CD4-positive, alpha-beta T cell treated with Interleukin-6 at 100 ng/mL for 8 hours (primary cell): ENCODE measurements at places on chromosomes 12 and 14.

- DNase-seq = no peak
Measured at GRCh38 chr14:68506021-68506644, 286.7 kb downstream of the ZFP36L1 start.

DNA sequence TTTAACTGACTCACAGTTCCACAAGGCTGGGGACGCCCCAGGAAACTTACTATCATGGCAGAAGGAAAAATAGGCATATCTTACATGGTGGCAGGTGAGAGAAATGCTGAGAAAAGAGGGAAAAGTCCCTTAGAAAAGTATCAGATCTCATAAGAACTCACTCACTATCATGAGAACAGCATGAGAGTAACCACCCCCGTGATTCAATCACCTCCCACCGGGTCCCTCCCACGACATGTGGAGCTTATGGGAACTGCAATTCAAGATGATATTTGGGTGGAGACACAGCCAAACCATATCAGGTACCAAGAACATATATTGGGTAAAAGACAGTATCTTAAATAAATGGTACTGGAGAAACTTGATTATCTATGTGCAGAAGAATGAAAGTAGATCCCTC lies 100.3 kb upstream of the FAR2 start:
- no peak for DNase-seq

- DNase-seq = no peak
Measured at GRCh38 chr14:37588956-37589714, 5.9 kb downstream of the FOXA1 start.

DNA sequence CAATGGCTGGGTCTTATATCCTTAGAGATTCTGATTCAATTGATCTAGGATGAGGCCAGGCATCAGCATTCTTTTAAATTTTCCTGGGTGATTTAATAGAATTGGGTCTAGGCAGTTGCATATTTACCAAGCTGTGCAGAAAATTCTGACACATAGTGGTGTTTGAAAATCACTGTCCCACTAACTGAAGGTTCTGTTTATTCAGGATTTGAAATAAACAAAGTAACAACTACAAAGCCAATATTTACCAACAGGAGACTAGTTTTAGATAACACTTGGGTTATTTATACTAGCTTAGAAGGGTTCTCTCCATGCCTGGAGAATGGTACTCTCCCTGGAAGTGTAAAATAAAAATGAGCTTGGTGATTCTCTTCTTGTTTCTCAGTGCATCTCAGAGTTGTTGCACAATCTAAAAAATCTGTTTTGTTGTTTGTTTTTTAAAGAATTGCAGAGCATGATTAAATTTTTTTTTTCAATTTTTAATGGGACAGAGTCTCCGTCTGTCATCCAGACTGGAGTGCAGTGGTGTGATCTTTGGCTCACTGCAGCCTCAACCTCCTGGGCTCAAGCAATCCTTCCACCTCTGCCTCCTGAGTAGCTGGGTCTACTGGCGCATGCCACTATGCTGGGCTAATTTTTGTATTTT lies 16.9 kb downstream of the BEST3 start:
- no peak for DNase-seq

- no peak for DNase-seq
Measured at GRCh38 chr12:116780942-116781341, 42.8 kb downstream of the RNFT2 start.

DNA sequence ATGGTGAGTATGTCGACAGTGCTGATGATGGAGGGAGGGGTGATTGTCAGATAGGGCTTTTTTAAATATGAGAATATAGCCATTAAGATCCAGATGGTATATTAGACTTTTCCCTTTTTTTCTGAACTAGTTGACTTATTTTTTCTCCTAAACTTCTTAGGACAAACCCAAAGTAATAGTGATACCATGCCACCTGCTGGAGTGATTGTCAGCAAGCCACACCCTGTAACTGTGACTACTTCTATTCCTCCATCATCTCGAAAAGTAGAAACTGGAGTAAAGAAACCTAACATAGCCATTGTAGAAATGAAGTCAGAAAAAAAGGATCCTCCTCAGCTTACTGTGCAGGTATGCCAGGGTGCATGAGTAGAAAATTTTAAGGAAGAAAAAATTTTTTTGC lies 40.1 kb downstream of the KIAA0586 start:
- DNase-seq = no peak

DNA sequence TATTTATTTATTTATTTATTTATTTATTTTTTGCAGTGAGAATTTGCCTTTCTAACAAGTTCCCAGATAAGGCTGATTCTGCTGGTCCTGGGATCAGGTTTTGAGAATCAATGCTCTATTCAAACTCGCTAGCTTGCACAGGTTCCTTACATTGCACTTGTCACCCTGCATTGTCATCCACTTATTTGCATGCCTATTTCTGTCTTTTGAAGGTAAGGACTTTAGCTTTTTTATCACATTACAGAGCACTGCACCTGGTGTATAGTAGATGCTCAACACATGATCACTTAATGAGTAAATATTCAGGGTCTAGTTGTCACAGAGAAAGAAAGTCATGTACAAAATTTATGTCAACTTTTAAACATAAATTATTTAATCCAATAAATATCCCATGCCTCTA lies 219.7 kb upstream of the BTG1 start:
- DNase-seq = no peak

GRCh38 chr12:52055731-52056711 lies 4.8 kb downstream of the NR4A1 start:
- DNase-seq = no peak
